ENCODE measurements at places on chromosomes 5 and 9. TPM values are rescaled to one million over a fixed set of nuclear protein-coding genes. Genes with fewer than 3 reads are reported as not detected.

The PHF24 gene
- not detected for total RNA-seq

The HAVCR2 gene
- total RNA-seq = 0.02 TPM

The SCGB3A2 gene
- total RNA-seq = not detected

The IL5 gene
- total RNA-seq = not detected

The CCL21 gene
- not detected for total RNA-seq

The RORB gene
- total RNA-seq = 3.0 TPM

The PCDHA9 gene
- not detected for total RNA-seq

The IL4 gene
- total RNA-seq = not detected

The PROB1 gene
- total RNA-seq = not detected

The BARHL1 gene
- total RNA-seq = not detected

The LHX6 gene
- 1.4 TPM for total RNA-seq

The DMRT3 gene
- not detected for total RNA-seq

The CAMK2A gene
- total RNA-seq = 0.02 TPM

DNA sequence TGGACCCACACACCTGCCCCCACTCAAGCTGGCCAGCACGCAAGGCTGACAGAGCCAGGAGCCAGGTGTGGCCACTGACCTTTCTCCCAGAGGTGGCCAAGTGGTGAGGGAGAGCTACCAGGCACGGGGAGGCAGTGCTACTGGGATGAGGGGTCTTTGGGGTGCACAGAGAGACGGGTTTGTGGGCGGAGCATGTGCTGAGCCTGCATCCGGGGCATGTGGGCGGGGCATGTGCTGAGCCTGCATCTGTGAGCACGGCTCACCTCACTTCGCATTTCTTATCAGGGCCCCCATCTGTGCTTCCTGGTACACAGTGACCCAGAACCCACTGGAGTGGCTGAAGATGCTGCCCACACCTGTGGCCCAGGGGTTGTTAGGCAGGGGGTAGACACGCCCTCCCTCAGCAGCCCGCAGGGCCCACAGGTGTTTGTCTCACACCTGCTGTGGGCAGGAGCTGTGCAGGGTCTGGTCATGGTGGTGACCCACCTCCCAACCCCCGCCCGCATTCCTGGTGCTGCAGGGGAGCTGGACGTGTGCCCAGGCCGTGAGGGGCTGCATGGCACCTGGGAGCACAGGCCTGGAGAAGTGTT is 21.5 kb downstream of the CCDC187 start:
- DNase-seq = no peak

GRCh38 chr5:155085282-155085989 is 71.9 kb downstream of the KIF4B start:
- no peak for DNase-seq

DNA sequence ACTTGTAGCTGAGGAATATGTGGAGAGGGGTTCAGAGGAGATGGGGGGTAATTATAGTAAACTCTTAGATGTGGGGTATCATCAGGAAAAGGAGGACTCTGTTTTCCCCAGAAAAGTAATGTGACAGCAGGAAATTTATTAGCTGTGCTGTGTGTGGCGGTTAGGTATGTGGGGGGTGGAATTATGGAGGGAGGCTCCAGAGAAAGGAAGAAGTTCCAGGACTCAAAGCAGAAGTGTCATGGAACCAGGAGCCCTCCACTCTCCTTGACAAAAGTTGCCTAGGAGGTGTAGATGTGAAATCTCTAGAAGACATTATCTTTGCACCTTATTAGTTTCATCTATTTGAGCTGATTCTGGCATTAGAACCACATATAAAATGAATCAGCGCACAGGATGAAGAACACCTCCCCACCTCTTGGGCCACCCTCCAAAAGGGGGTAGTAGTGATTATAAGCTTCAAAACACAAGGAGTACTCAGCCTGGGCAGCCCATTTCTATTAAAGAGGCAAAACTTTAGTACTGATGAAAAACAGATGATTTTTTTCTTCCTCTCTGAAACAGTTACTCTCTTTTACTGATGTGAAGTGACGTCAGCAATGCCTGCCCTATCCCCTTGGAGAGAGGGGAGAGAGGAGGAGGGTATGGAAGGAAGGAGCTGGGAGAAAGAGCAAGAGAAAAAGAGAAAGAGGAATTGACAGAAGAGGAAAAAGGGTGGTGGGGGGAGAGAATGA is 18.2 kb downstream of the NR2F1 start:
- DNase-seq = no peak

- no peak for DNase-seq
Measured at GRCh38 chr5:137666901-137667300, 69.0 kb downstream of the KLHL3 start.

- no peak for DNase-seq
Measured at GRCh38 chr5:175290379-175290778, 153.6 kb downstream of the DRD1 start.

DNA sequence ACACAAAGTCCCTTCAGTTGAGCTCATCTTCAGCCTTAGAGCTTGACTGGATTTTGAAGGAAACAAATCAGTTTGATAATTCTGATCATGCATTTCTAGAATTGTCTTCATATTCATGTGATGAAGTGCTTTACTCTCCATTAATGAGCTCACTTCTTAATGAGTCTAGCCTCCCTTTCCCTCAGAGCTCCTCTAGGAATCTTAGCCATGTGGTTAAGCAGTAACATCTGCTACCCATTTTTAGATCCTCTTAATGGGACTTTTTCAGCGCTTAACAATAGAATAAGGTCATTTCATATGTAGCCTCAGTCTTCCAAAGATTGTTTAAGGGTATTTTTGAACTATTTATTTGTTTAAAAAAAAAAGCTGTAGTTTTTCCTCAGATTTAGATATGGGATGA is 36.9 kb upstream of the LURAP1L start:
- DNase-seq = no peak

- no peak for DNase-seq
Measured at GRCh38 chr5:129631961-129632360, 115.9 kb upstream of the MINAR2 start.

DNA sequence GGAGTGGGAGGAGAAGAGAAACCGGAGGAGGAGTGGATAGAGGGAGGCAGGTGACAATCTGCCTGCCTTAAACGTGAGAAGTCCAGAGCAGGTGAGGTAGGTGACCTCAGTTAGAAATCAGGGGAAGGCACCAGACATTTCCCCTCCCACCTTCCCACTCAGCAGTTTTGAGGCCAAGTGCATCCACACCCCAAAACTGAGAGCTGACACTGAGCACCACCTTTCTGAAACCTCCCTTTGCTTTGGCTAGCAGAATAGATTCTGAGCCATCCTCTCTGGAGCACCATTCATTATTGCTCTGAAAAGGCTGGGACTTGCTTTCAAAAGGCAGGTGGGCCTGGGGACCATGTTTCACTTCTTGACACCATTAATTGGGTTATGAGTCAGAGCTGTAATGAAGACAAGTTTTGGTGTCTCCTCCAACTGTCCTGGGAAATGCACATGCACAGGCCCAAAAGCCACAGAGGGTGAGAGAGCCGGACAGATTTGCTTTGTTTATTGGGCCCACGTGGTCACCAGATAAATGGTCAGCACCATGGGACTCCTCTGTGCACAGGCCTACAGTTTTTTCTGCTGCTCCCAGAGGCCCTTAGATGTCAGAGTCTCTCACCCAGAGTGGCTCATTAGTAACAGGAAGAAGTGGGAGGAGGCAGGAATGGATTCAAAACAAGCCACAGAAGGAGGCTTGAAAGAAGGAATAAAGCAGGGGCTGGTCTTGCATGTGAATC is 314.7 kb downstream of the TLE1 start:
- no peak for DNase-seq

- DNase-seq = no peak
Measured at GRCh38 chr5:67019065-67019845, 177.3 kb downstream of the CD180 start.

GRCh38 chr5:96699186-96699820 is 37.1 kb downstream of the CAST start:
- no peak for DNase-seq

DNA sequence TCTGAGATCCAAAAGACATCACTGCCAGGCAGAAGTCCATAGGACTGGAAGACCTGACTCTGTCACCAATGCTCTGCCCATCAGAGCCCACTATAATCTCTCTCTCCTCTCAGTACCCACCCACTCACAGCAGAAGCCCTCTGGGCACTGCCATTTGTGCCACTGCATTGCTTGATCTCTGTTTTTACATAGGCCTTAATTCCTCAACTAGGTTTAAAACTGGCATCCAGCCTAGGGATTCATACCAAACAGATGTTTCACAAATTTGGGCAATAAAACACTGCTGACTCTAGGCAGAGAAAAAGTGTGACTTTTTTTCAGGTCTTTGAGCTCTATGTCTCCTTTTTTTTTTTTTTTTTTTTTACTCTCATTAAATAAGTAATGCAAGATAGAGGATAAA is 91.1 kb upstream of the RANBP3L start:
- DNase-seq = peak; percentile 20

DNA sequence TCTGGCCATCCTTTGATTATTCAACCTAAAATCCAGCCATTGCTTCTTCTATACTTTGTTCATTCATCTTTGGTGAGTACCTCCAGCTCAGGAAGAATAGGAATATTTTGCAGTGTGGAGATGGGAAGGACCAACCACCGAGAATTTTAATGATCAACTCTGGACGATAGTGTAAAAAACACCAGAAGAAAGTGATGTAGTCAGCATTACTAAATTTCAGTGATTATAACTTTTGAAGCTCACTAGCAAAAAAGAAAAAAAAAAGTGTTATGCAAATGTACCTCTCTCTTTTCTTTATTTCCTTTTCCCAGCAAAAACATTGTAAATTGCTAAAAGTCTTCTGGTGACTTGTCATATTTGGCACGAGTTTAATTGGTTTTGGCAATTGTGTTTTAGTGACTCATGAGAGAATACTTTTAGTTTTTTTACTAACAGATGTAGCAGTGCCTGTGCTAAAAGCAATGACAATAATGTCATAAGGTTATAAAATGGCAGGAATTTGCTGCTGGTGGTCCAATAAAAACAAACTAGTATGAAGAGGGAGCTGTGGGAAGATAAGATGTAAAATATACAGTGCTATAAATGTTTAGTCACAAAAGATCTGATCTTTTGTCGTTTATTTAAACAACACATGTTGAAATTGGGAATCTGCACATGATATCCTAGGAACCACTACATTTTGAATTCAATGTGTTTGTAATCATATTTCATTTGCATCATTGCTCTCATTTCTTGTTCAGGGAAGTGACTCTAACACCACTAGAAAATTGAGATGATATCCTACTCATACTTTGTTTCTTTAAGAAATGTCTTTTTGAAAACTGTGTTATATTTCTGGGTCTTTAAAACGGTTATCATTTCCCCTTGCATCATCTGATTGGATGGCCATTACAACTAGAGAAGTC is 81.3 kb upstream of the ERCC6L2 start:
- DNase-seq = peak; percentile 86

GRCh38 chr9:96858670-96859069 is 4.4 kb upstream of the ZNF782 start:
- DNase-seq = peak; percentile 13

DNA sequence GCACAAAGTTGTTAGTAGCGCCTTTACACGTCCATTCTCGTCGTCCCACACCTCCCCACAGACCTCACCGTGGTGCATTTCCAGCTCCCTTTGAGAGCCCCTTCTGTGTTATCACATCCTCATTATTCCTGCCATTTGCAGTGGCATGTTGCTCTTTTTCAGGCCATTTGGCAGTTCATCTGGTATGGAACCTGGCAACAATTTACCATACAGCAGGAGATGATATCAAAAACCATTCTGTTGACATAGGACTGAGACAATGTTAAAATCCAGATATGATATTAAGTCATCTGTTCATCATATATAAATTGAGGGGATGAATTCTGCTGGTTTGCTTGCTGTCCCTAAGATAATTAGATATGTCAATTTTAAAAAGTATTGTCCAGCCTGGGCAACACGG is 83.0 kb downstream of the TMEM174 start:
- no peak for DNase-seq

DNA sequence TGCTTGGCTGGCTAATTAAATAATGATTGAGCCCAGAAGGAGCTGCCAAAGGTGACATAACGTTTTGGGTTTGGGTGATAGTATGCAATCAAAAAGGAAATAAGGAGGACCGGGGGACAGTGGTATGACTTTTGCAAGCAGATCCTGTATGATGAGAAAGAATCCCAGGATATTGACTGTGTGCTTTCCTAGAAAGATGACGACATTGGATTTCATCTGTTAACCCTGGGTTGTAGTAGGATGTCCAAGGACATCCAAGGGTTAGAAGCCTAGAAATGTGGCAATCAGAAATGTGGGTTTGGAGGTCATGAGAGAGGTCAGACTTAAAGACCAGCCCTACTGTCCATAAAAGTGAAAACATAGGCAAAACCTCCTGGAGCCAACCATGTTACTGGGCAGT is 50.3 kb upstream of the HMHB1 start:
- DNase-seq = no peak

GRCh38 chr9:15612962-15613361 is 60.1 kb downstream of the CCDC171 start:
- DNase-seq = no peak

All from H4 (cell line).